Smooth muscle cell of the umbilical artery (primary cell): ENCODE measurements at places on chromosomes 12 and 14. TPM values are rescaled to one million over a fixed set of nuclear protein-coding genes. Genes with fewer than 3 reads are reported as not detected.

The CCDC196 gene
- total RNA-seq, result not detected in 2 replicates

The CLEC1B gene
- total RNA-seq, result not detected in 2 replicates

The CD27 gene
- not detected in 2 replicates for total RNA-seq

The TEX52 gene
- not detected in 2 replicates for total RNA-seq

The CEP83 gene
- total RNA-seq, result 8.6 and 16.5 TPM in 2 replicates

The STRN3 gene
- total RNA-seq, result 69.5 and 70.8 TPM in 2 replicates

The GOLT1B gene
- 106 and 114 TPM in 2 replicates for total RNA-seq

The SPATA7 gene
- 9.1 and 13.4 TPM in 2 replicates for total RNA-seq

The KLRG1 gene
- total RNA-seq, result 0.30 and 1.1 TPM in 2 replicates

The AMN gene
- total RNA-seq, result 0.14 and 0.30 TPM in 2 replicates

The UNC79 gene
- under 0.01 and 0.18 TPM in 2 replicates for total RNA-seq
